ENCODE measurements at places on chromosomes 5 and 9.

- DNase-seq: no peak
Measured at GRCh38 chr9:137456061-137456863, 2.9 kb downstream of the NSMF start.

DNA sequence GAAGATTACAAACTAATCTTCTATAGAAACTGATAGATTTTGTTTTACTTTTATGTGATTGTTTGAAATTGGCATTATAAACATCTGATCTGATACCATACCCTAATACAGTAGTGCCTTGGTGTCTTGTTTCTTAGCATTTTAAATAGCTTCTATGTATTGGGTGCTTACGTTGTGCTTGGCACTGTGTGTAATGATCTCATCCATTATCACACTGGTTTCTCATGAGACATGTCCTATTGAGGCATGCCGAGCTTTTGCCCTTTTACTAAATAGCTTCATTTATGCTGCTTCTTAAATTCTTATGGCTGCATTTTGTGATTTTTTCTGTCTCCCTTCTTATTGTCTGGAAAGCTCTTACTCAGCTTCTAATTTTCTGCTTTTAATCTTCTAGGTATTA is 48.2 kb upstream of the TLR4 start:
- no peak for DNase-seq

DNA sequence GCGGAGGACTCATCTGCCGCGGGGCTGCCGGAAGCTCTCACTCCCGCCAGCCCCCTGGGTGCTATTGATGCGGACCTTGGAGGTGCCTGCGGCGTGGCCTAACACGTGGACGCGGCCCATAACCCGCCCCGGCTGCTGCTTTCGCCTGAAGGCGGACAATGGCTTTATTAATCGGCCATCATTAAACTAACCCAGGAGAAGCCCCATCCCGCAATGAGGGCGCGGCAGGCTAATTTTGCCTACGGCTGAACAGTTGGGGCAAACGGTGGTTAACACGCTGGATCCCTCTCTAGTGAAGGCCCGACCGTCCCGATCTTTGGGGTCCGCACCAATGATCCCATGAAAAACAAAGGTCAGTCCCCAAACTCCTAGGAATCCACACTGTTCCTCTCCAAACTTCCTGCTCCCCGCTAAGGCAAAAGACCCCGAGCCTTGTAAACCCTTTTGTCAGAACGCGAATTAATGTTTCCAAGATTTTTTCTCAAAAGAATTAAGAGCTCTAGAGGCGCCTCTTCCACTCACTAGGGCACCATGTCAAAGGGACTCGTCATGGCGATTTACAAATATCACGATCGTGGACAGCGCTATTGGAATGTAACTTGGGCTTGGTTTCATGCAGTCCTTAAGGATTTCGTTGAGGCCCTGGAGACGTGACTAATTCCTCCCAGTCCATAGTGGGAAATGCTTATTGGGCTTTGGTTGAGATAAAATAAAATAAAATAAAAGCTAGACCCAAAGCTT is 193.1 kb downstream of the MEF2C start:
- DNase-seq: no peak

- DNase-seq: no peak
Measured at GRCh38 chr5:6448622-6449464, at the start of gene UBE2QL1. TSS of gene UBE2QL1 (plus strand) at chr5:6448859. CDS start at chr5:6448894, 35 bp downstream.

- DNase-seq: no peak
Measured at GRCh38 chr9:77131399-77131798, 45.9 kb upstream of the VPS13A start.

DNA sequence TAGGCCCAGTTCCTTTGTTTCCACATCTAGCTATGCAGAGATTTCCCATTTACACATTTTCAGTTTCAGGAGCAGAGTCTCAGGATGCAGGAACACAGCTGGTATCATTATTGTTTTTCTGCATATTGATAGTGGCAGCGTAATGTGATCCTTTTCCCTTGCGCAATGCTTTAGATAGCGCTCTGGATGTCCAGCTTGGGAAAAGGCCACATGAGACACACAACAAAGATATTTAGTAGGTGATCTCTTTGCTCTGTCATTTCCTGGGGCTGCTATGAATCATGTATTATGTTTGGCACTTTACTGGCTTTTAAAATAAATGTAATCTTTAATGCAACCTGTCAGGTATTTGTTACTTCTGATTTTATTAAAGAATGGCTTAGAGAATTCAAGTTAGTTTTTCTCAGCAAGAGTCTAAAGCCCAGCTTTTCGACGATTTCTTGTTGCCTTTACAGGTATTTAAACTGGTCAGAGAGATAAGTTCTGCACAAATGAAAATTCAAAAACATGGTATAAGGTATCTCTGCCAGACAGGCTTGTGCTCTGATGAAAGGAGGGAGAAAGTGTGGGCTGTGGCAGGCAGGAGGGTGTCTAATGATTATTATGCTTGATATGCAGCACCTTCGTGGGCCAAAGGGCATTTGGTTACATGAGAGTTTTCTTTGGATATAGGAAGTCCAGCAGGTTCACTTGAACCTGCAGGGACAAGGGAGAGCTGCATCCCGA is 42.2 kb downstream of the PTTG1 start:
- no peak for DNase-seq

GRCh38 chr9:33510262-33511183 is 13.5 kb upstream of the ANKRD18B start:
- DNase-seq: peak; percentile 65

- peak; percentile 70 for DNase-seq
Measured at GRCh38 chr5:178461004-178461730, 129.0 kb downstream of the COL23A1 start.

DNA sequence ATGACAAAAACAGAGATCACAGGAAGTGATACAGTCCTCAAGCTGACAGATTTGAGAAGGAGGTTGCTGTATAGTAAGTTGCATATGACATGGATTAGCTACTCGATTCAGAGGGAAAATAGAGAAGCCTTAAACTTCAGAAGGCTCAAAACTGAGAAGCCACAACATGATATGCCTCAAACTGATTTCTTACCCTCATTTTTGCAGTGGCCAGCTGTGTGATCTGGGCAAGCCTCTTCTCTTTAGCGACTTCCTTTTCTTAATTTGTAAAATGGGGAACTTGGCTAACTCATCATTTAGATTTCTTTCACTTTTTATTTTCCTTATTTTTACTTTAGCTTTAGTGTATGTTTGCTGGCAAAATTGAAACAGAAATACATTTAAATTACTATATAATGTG is 421.1 kb downstream of the KIF4B start:
- DNase-seq: no peak

- DNase-seq: no peak
Measured at GRCh38 chr9:23938908-23939307, 112.9 kb upstream of the ELAVL2 start.

DNA sequence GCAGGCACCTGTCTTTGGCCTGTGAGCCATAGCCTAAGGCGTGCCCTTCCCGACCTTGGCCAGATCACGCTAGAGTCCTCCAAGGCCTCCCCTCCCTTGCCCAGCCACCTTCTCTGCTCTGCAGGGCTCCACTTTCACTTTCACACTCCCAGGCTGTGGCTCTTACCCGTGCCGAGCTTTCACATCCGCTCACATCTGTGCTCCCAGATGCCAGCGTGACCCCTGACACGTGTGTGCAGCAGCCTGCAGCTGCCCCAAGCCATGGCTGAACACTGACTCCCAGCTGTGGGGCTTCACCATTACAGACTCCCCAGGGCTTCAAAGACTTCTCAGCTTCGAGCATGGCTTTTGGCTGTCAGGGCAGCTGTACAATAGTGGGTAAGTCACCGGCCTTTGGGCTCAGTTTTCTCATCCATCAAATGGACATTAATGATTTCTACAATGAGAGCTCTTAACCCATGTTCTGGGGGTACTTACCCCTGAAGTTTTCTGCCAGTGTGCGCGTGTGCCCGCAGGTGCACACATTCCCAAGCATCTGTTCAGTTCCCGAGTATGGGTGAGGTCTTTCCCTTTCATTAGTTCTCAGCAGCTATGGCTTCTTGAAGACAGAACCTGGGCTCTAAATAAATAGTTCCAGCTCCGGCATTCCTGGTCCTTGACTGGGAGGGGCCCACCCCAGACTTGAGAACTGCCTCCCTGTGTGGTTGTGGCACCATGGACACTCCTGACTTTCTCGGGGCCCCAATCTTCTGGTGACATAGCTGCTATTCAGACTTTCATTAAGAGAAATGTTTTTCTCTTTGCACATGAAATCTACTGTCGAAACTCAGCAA is 118.6 kb downstream of the RGS3 start:
- no peak for DNase-seq

GRCh38 chr5:40034441-40034840 is 609.7 kb upstream of the DAB2 start:
- no peak for DNase-seq

- DNase-seq: peak; percentile 14
Measured at GRCh38 chr9:134486596-134486995, 155.0 kb upstream of the COL5A1 start.

GRCh38 chr5:66661149-66661548 is 65.0 kb downstream of the MAST4 start:
- no peak for DNase-seq

DNA sequence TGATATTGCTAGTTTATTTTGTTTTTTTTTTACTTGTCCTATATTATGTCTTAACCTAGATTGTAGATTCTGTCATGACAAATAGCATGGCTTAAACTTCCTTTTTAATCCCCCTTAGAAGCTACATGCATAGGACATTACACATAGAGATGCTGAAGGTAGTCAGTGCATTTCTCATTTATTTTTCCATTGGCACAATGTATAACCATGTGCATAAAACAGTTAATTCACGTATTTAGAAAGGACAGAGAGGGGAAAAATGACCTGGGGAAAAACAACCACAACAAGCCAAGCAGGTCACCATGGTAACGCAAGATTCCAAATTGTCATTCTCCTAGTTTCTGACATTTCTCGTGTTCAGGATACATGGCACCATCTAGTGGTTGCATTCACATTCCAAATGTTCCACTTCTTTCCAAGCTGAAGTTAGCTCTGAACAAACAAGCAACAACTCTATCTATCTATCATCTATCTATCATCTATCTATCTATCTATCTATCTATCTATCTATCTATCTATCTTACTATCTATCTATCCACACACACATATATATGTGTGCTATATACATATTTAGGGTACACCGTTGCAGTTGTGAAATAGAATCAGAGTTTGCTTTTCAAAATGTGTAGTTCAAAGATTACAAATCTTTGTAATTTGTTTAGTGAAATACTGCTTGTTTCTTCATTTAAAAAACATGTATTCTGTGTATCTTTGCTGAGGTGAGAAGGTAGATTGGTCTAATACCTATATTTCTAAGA is 487.2 kb upstream of the ST8SIA4 start:
- DNase-seq: no peak

DNA sequence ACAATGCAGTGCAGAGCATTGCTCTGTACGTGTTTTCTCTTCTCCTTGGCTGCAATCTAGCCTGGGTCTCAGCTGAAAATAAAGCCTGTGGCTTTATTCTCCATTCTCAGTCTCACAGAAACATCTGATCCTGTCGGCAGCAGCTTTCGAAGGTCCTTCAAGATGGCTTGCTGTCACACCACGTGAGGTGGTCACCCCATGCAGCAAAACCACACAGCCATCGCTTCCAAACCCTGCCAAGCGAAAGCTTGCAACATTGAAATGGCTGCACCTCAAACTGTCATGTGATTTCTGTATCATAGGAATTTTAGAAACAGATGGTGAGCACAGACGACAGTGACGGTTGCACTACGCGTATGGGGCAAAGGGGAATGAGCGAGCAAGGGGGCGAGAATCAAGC is 98.5 kb upstream of the SMARCA2 start:
- DNase-seq: no peak

DNA sequence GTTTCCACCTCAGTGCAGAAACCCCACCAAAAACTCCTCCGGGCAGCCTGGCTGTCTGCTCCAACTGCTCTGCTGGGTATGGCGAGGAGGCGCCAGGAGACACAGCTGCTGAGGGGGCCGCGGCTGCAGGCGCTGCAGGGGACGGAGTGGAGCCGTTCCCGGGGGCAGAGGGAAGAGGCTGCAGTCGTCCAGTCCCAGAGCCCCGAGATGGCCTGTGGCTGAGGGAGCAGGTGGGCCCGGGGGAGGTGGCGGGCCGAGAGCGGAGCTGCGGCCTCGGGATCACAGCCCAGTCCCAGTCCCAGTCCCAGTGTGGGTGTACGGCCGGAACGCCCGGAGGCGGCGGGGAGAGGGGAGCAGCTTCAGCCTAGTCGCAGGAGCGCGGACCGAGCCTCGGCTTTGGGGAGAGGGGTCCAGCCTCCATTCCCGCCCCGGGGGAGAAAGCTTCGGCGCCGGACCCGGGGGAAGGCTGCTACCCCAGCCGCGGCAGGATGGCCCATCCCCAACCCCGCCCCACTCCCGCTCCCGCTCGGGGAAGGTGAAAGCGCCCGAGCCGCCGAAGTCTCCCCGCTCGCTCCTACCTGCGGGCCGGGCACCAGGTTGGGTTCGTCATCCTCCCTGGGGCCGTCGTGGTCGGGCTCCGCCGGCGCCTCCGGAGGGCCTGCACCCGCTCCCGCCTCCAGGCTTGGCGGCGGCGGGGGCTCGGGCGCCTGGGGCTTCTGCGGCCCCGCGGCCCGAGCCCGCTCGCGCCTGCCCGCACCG is 513 bp downstream of the FAM193B start:
- peak; percentile 36 for DNase-seq

DNA sequence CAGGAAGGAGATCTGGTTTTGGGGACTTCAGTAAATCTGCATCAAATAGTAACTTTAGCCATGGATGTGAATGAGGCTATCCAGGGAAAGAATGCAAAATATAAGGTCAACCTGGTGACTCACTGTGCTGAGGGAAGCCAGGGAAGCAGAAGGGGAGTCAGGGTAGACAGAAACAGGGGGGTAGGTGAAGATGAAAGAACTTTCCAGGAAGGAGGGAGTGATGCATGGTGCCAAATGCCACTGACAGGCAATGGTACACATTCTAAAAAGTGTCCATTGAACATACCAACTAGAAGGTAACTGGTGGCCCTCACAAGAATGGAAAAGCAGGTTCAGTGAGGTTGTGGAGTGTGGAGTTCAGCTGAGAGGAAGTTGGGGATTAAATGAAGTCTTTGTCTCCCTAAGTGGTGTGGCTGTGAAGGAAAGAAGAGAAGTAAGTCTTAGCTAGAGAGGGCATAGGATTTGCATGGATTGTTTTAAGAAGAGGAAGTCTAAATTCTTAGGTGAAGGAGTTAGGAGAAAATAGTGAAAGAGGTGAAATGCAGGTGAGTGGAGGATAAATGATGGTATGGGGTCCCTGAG is 35.5 kb downstream of the PALM2AKAP2 start:
- no peak for DNase-seq

DNA sequence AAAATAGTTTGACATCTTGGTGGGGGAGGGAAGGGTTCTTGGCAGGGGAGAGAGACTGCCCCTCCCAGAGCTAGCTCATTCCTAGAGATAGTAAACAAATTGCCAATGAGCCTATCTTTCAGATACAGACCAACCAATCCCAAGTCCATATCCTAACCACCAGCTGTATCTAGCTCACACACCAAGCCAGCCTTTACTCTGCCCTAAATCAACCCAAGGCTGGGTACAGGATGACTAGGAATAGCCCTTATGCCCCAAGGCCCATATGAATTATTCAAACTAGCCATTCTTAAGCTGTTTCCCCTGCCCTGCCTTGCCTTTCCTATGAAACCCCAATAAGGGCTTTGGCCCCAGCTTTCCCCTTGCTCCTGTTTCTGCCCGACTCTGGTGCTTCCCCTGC is 281.3 kb upstream of the PANK3 start:
- DNase-seq: no peak

All from mesothelial cell of epicardium (in vitro differentiated cells).